Right cardiac atrium (tissue), 5 donors: ENCODE measurements at places on chromosomes 12 and 14. TPM values are rescaled to one million over a fixed set of nuclear protein-coding genes. Genes with fewer than 3 reads are reported as not detected.

Gene C12orf50
- not detected for polyA plus RNA-seq

Gene ANO2
- 7.0 TPM for polyA plus RNA-seq

Gene SOCS4
- 5.7 TPM for polyA plus RNA-seq

Gene TAS2R8
- polyA plus RNA-seq: not detected
